Foreskin melanocyte (primary cell): ENCODE measurements at places on chromosomes 2 and 18.

DNA sequence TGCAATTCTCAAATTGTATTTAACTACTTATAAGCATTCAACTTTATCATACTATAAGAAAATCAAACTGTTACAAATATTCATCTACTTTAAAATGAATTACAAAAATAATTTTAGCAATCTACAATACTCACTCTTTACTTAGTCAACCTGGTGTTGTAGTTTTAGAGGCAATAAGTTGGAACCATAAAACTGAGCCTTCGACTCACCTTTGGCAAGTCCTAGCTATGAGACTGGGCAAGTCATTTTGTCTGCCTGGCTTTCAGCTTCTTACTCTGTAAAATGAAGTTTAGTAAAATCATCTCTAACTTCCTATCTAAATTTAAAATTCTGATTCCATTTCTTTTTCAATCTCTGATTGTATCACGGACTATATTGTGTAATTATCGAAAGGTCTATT is 161.0 kb downstream of the LAMA3 start:
- no peak for DNase-seq

GRCh38 chr2:38535404-38535743 is 67.4 kb downstream of the HNRNPLL start:
- DNase-seq: no peak

GRCh38 chr2:240752209-240752608 is 60.5 kb downstream of the AQP12A start:
- no peak for DNase-seq

- no peak for DNase-seq
These were observed 566.9 kb downstream of the BCL11A start for GRCh38 chr2:59986511-59986910.

DNA sequence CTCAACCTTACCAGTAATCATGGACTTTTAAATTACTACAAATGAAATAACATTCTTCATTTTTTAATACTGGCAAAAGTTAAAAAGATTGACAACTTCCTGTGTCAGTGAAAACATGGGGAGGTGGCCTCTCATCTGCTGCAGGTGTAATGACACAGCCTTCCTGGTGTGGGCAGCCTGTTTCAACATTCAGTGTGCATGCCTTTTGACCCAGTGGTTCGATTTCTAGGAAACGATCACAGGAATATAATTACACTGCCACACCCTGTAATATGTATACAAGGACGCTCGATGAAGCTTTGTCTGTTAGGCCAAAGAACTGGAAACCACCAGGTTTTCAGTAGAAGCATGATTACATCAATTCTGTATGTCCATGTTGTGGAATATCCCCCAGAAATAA is 68.7 kb downstream of the MTHFD2 start:
- no peak for DNase-seq

- no peak for DNase-seq
These were observed 32.7 kb upstream of the ZSWIM2 start for GRCh38 chr2:186881660-186882059.

- peak; percentile 60 for DNase-seq
These were observed 1024.2 kb upstream of the ACVR2A start for GRCh38 chr2:146820672-146821071.

DNA sequence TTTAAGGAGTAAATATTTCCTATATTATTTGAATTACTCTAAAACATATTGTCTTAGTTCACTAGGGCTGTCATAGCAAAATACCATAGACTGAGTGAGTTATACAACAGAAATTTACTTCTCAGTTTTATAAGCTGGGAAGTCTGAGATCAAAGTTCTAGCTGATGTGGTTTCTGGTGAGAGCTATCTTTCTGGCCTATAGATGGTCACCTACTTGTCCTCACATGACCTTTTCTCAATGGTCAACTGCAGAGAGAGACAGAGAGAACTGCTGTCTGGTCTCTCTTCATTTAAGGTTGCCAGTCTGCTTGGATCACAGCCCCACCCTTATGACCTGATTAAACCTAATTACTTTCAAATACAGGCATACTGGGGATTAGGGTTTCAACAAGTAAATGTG is 490.9 kb downstream of the FBXO15 start:
- no peak for DNase-seq

GRCh38 chr2:60505880-60506260 is 47.6 kb downstream of the BCL11A start:
- no peak for DNase-seq
